ENCODE measurements at places on chromosomes 11 and 22.

- no peak for DNase-seq
These were observed 21.9 kb downstream of the CARS1 start for GRCh38 chr11:3035333-3035732.

DNA sequence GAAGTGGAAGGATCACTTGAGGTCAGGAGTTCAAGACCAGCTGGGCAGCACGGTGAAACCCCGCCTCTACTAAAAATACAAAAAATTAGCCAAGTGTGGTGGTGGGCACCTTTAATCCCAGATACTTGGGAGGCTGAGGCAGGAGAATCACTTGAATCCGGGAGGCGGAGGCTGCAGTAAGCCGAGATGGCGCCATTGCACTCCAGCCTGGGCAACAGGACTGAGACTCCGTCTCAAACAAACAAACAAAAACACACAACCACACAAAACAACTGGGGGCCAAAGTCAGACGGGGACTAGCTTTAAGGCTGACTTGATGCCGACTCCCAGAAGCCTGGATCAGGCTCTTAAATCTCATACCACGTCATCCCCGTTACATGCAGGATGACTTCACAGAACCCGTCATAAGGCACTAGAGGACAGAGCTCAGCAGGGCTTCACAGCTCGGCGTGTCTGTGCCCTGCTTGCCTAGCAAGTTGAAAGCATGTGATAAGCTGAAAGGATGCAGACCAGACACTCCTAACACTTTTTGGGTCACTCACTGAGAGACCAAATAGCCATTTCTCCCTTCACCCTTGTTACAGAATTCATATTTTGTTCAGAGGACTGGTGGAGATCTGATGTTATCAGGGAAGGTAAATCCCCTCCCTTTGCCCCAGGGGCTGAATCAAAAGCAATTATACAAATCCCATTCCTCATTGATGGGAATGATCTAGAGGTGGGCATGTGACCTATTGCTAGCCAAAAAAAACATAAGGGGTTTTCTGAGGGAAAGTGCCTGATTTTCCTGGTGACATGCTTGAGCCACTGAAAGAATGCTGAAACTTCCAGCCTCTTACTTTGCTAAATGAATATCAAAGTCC lies 65.4 kb downstream of the GAB2 start:
- DNase-seq, result no peak

DNA sequence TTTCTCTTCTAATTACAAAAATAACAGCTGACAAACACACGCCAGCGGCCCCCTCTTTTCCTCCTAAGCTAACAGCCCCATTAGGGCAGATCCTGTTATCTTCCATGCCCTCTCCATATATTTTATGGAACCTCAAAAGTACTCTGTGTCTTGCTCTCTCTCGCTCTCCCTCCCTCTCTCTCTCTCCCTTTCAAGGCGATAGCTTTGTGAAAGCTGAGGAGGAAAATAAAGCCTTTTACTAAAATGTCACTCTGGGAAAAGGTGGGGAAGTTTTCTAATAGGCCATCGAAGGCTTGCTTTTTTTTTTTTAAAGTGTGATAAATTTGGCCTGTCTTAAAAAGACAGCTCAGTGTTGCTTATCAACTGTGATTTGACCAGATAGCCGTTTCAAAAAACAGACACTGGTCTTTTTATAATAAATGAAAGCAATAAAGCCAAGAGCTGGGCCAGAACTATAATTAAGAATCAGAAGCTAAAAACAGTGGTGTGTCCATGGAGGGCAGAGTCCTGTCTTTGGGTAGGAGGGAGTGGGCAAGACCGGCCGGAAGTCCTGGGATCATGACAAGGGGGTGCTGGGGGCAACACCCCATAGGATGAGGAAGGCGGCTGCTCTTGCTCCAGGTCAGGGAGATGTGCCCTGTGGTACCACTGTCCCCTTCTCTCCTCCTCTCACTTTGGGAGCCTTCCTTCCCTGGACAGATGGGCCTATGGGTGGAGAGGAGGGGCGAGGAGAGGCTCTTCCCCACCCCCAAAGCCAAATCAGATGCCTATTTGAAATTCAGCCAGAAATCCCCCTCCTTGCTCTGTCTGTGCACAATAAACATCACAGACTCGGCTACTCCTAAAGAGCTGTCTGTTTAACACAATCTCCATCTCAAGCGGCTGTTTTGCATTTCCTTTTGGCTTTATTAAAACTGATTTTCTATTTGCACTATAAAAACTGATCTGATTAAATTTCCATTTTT lies 267.2 kb downstream of the BUD13 start:
- DNase-seq, result no peak

GRCh38 chr11:115284773-115285172 lies 219.4 kb downstream of the CADM1 start:
- no peak for DNase-seq

DNA sequence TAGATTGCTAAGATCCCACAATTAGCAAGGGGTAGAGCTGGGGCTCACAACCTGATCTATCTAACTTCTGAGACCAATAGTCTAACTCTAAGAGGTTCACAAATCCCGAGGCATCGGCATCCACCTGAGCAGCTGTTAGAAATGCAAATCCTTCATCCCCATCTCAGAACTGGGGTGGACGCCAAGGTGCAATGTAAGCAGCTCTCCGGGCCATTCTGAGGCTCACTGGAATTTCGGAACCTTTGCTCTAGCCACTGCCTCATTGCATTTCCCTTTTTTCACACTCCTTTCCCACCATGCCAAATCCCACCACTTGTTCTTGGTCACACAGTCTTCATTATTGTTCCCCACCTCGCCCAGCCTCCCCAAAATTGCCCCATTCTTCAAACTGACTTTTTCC lies 29.8 kb downstream of the MAML2 start:
- no peak for DNase-seq

DNA sequence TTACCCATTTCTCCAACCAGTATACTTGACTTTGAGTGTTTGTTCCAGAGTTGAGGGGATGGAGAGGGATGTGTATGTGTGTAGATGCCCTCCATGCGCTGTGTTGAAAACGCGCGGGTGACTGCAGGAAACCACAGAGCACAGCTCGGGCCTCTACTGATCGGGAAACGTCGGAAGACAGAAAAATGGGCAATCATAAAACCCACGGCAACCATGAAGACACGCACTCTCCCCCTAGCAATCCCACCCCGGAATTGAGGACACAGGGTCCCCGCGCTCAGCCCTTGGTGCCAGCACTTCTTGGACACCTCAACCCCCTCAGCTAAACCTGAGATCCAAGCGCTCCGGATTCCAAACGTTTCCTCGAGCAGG lies 251 bp upstream of the UQCC3 start:
- DNase-seq, result no peak

- DNase-seq, result no peak
These were observed 125.1 kb upstream of the ZBED5 start for GRCh38 chr11:10982704-10983510.

GRCh38 chr22:49979587-49980264 lies 19.2 kb downstream of the PIM3 start:
- no peak for DNase-seq

- DNase-seq, result no peak
These were observed 17.8 kb upstream of the BRSK2 start for GRCh38 chr11:1371836-1372465.

DNA sequence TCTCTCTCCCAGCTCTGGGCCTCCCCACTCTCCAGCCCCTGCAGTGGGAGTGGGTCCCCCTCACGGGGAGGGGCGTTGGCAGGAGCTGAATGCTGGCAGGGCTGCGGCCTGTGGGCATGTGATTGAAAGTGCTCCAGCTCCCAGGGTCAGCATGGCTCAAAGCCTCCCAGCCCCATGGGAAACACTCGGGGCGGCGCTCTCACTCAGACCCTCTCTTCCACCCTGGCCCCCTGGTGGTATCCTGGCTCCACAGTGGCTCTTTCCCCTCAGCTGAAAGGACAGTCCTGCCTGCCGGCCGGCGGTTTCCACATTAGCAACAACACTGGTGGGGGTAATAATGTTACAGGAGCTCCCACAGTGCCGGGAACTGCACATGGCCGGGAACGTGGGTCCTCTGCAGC lies 35.5 kb downstream of the POLR3H start:
- DNase-seq, result no peak

DNA sequence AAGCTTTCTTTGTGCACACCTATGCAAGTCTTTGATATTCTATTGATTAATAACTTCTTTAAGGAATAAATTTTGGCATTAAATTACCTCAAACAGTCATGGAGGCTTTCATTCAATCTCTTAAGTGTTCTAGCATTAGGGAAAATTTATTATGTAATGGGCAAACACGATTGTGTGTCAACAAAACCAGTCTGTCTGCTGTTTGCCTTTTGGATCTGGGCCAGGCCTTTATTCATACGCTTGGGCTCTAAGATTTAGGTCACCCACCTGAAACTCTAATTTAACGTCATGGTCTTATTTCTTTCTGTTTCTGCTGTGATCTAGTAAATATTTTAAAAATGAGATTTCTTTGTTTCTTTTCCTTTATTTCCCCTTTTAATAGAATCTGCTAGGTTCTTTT lies 1270.6 kb downstream of the LRRC4C start:
- DNase-seq, result no peak

GRCh38 chr11:134596404-134596803 lies 184.4 kb upstream of the B3GAT1 start:
- DNase-seq, result no peak
